ENCODE measurements at places on chromosomes 12 and 14.

DNA sequence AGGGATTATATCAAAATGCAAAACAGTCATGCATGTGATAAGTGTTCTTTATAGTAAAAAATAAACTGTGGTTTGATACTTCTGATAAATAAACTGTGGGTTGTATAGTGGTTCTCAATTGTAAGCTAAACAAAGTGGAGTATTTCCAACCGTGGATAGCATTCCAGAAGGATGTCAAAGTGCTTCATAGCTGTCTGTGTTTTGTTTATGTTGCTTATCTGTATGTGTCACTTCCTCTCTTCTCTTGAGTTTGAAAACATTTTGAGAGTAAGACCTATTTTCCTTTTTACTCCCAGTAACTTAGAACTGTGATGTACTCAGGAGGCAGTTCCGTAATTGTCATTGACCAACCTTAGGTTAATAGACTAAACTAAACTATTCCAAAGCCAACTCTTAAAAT lies 415.8 kb downstream of the TMTC2 start:
- no peak for DNase-seq

DNA sequence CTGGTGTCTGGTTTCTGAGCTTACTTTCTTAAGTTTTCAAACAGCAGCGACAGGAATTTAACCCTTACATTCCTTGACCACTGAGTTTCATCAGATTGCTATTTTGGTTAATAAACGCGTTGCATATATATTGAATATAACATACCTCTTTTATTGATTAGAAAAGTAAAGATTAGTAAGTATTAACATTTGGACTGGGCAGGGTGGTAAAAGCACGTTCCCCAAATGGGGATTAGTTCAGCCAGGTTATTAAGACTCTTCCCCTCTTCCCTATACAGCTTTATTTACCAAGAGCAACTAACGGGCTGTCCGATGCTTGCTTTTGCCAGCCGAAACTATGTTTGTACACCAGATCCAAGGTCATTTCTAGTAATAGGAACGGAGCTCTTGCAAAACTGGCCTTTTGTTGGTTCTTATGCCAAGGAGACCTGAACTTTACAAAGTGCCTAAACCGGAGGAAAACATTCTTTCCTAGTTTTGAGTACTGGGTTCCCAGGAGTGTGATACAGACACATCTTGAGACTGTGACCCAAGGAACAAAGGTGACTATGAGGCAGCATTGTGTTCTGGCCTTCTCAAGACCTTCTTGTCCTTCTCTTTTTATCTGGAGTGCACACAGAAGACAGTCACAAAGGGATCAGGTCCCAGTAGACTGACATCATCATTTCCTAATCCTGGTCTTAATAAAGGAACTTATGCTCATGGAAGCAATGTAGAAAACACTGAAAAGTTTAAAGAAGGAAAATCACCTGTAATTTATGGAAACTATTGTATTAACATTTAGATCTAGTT lies 2.6 kb downstream of the GLRX5 start:
- no peak for DNase-seq

DNA sequence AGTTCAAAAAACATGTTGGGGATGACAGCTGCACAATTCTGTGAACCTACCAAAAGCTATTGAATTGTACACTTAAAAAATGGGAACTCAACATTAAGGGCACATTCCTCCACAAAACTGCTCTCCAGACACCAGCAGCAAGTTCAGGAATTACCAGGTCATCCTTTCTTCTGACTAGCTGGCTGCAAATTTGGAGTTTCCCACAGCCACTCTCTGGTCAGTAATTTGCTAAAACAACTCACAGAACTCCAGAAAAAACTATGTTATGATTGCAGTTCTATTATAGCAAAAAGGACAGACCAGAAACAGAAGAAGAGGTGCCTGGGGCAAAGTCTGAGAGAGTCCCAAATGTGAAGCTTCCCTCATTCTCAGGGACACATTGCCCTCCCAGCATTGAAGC lies 20.1 kb upstream of the PLEKHD1 start:
- no peak for DNase-seq

DNA sequence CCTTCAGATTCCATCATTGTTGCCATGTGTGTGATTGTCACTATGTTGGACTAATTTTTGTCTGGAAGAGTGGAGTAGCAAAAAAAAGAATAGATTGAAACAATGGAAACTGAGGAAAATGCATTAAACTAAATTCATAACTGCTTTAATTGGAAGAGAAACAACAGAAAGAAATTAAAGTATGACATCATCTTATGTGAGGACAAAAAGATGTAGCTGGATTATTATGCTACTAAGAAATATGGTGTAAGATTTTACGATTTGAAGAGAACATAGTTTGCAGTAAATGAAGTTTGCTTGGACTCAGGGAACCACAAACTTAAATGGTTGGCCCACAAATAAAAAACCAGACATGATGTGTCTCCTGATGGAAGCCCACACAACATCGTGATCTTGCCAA lies 76.8 kb downstream of the PRKCH start:
- no peak for DNase-seq

DNA sequence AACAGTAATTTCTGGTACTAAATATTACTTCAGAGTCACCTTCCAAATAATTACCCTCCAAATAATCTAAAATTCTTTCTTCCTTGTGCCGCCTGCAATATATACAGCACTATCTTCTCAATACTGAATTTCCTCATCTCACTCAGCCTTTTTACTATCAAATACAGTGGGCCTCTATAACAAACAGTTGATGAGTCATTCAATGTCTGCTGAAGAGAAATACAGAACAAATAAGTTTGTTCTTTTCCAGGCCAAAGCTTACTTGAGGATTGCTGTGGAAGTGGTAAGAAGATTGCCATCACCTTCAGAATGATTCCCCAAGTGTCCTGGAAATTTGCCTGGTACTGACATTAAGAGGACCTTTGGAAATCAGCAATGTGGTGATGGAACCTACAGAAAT lies 218.2 kb upstream of the ARHGAP5 start:
- DNase-seq, result no peak

- DNase-seq, result no peak
These were observed 4.5 kb downstream of the DDHD1 start for GRCh38 chr14:53148671-53149070.

GRCh38 chr14:68789821-68790643 lies 2.8 kb downstream of the ZFP36L1 start:
- DNase-seq, result no peak

- no peak for DNase-seq
These were observed 30.5 kb downstream of the EP400 start for GRCh38 chr12:131980263-131980662.
